ENCODE measurements at places on chromosomes 16 and 17.

- no peak for DNase-seq
These were observed 374.4 kb downstream of the SNX29 start for GRCh38 chr16:12350945-12351344.

DNA sequence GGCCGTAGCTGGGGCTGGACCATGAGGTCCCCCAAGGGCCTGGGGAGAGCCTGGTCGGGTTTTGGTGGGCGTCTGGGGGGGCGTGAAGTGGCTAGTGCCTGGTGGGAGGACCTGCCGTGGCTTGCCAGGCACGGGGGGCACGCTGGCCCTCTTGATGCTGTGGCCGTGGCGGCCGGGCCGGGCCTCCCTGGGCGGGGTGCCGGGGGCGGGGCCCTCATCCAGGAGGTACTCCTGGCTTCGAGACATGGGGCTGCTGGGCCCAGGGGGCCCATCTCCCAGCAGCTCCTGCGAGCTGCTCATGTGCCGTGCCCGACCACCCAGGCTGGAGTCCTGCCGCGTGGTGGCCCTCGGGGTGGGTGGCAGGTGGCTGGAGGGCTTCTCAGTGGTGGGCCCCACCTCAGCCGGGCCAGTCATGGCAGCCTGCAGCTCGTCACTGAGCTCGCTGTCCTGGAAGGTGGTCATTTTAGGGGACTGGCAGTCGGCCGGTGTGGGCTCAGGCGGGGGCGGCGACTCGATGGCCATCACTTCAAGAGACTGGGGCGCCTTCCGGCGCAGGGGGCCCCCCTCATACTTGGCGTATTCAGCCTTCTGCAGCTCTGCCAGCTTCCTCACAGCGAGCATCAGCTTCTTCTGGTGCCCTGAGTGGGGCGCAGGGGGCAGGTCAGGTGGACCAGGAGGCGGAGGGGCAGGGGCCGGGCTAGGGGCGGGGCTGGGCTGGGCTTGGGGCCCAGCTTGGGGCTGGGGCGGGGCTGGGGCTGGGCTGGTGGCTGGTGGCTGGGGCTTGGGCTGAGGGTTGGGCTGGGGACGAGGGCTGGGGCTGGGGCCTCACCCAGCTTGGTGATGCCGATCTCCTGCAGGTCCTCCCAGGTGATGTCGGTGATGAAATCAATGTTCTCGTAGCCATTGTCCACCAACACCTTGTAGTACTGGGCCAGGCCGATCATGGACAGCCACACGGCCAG, 15.2 kb downstream of the CASKIN1 start:
- DNase-seq: peak; percentile 69

GRCh38 chr17:18932360-18933055, 19.5 kb upstream of the SLC5A10 start:
- no peak for DNase-seq

DNA sequence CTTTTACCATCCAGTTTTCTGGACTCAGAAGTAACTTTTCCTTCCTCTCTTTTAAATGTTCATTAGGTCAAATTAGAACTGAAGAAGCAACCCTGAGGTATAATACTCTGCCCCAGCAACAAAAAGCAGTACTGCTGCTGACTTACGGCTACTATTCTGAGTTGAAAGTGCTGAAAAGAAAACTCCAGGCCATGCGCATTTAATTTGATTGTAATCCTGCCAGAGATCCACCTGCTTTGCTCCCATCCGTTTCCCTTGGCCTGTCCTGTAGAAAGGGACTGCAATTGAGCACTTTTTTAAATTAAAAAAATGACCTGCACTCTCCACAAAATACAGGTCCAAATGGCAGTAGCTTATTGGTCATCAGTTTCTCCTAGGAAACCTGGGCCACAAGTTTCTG, 61.6 kb downstream of the PITPNC1 start:
- no peak for DNase-seq

GRCh38 chr17:58337600-58338453, 9.2 kb upstream of the TSPOAP1 start:
- peak; percentile 91 for DNase-seq

DNA sequence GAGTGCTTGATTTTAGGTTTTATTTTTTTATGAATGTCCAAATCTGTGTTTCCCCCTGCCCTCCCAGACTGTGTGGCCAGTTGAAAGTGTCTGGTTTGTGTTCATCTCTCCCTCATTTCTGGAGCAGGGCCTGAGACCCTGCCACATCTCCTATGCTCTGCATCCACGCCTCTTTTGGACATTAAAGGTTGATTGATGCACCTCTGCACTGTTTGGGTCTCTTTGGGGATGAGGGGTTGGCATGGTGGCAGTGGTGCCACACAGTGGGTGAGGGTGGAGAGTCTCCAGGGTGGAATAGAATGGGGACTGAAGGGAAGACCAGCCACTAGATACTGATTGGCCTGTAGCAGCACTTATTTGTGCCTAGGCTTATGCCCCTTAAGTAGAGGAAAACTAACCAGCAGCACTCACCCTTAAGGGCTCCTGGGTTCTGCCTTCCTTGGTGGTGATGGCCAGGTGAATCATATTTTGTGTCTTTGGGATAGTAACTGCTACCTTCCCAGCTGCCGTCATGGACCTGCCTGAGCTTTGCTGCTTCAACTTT, 7.9 kb downstream of the DYNLL2 start:
- no peak for DNase-seq

DNA sequence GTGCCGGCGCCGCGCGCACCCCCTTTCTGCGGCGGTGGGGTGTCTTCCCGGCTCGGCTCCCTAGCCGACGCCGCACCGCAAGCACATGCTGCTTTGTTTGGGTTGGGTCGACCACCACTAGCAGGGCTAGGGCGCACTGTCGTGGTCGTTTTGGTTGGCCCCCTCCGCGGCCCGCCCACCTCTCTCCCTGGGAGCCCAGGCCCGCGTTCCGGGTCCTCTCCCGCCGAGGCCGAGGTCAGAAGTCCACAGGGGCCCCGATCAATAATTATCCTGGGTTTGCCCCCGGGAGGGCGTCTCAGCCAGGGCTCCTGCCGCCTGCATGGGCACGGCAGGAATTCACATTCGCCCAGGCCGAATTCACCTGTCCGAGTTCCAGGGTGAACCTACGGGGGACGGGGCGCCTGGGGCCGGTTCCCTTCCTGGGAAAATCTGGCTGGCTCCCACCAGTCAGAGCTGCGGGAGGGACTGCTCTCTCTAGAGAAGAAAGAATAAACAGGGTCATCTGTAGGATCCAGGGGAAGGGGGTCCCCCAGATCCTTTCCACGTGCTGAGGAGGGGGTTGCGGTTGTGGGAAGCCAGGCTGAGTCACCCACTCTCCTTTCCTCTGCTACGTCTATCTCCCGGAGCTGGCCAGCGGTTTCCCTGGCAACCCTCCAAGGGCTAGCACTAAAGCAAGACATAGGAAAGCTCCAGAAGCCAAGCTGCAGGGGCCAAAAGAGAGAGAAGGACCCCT, 584 bp upstream of the STAT5B start:
- DNase-seq: peak; percentile 48

- DNase-seq: no peak
These were observed 105.6 kb downstream of the OR1D5 start for GRCh38 chr17:2957631-2958286.

DNA sequence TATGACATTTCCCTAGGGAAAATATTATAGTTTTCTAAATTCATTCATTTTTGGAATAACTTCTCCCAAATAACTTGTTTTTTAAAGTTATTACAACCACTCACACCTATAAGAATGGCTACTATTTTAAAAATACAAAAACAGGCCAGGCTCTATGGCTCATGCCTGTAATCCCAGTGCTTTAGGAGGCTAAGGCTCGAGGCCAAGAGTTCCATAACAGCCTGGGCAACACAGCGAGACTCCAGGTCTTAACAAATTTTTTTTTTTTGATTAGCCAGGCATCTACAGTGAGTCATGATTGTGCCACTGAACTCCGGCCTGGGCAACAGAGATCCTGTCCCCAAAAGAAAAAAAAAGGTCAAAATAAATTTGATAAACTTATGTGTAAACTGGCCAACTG, 43.6 kb upstream of the YPEL2 start:
- DNase-seq: no peak

- DNase-seq: peak; percentile 83
These were observed 21.1 kb downstream of the WIPI1 start for GRCh38 chr17:68435876-68436842.

DNA sequence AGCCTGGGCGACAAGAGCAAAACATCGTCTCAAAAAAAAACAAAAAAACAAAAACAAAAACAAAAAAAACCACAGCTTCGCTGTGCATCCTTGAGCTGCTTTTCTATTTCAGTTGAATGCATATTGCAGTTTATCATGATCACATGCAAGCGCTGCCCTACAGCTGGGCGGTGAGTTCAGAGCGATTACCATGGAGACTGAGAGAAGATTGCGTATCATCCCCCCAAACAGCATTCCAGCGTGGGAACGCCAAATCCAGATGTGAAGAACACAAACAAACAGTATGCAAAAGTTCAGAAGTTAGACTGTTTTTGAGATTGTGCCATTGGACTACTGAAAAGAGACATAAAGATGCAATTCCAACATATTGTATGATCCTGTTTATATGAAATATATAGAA, 15.1 kb upstream of the SLC52A1 start:
- no peak for DNase-seq

DNA sequence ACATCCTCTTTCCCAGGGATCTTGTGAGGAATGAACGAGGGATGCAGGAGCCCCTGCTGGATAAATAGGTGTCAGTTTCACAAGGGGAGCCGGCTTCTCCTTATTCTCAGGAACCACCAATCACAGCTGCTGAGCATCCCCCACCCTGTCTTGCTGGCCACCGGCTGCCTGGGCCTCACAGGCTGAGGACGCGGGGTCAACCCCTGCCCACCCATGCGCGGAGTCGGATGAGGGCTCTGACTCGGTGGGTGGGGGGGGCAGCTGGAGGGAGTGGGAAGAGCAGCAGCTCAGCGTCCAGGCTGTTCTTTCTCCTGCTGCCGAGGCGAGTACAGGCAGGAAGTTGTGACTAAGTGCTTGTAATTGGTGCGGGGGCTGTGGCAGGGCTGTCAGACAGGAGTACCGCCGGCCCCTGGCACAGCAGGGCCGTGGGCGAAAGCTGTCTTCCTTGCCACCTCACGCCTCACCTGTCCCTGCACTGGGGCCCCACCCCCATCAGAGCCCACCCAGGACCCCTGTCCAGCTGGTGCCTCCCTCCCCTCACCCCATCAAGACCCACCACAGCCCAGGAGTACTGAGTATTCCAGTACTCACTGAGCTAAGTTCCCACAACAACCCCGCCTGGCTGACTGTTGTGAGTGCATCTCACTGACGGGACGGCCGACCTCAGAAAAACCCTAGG, 11.0 kb upstream of the DPEP1 start:
- DNase-seq: peak; percentile 94

GRCh38 chr17:5581655-5582054, 2.7 kb downstream of the NLRP1 start:
- peak; percentile 3 for DNase-seq

DNA sequence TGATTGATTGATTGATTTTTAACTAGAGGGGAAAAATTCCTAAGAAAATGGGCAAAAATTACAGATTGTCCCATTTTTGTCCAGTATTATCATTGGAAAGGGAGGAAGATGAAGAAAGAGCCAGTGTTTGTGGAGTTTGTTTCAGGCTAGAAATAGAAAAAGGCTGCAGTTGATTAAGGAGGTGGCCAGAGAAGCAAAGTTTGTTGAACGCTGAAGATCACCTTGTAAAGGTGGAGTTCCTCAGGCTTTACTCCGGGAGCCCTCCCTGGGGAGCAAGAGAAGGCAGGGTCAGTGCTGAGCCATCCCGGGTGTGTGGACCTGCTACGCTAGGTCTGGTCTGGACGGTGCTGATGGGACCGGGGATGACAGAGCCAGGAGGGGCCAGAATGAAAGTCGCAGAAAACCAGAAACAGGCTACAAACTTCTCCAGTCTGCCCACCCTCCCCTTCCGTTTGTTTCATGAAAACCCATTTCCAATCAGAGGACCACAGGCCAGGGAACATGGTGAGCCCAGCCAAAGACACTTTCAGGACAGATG, 222.6 kb upstream of the FOXF1 start:
- no peak for DNase-seq

DNA sequence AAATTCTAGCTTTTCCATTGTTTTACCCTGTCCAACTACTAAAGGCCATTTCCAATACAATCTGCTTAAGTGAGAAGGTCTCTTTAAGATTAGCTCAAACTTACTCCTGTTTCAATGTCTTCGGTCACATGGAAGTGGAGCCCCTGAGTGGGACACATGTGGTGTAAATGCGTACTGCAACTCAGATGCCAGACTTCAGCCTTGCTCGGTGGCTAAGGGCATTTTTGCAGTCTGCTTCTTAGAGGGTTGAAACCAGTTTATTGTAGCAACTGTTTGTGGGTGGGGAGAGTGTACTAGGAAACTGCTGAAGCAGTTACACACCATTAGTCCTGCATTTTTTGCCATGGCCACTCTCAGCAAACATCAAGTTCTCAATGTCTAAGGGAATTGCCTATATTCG, 140.6 kb downstream of the PARN start:
- DNase-seq: peak; percentile 59

GRCh38 chr17:412211-413015, 59.8 kb upstream of the RPH3AL start:
- no peak for DNase-seq

DNA sequence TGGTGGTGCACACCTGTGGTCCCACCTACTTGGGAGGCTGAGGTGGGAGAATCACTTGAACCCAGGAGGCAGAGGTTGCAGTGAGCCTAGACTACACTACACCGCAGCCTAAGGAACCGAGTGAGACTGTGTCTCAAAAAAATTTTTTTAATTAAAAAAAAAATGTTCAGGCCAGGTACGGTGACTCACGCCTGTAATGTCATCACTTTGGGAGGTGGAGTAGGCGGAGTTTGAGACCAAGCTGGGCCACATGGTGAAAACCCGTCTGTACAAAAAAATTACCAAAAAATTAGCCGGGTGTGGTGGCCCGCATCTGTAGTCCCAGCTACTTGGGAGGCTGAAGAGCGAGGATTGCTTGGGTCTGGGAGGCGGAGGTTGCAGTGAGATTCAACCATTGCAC, 3.6 kb upstream of the FAM222B start:
- DNase-seq: no peak

DNA sequence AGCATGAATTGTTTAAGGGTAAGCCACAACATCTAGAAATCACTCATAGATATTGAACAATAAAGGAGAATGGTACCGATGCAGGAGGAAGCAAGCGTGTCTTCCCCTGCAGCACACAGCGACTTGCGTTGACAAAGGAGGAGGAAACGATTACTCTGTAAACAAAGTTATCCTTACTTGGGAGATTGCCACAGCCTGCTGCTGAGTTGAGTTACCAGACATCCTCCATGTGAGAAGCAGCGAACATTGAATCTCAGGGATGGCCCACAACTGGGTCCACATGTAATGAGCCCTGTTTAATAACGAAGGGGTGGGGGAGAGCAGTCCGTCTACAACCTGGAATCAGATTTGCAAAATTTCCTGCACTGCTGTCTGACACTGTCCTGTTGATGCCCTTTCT, 27.7 kb downstream of the CLUH start:
- DNase-seq: no peak

Measured in iPS-NIHi11 (cell line).